ENCODE measurements at places on chromosomes 16 and 17.

GRCh38 chr17:4082136-4082924 lies 60.5 kb downstream of the ZZEF1 start:
- no peak for DNase-seq

- no peak for DNase-seq
These were observed 10.1 kb downstream of the GAS2L2 start for GRCh38 chr17:35742896-35743477.

GRCh38 chr16:85617948-85618347 lies 4.8 kb downstream of the GSE1 start:
- DNase-seq = no peak

DNA sequence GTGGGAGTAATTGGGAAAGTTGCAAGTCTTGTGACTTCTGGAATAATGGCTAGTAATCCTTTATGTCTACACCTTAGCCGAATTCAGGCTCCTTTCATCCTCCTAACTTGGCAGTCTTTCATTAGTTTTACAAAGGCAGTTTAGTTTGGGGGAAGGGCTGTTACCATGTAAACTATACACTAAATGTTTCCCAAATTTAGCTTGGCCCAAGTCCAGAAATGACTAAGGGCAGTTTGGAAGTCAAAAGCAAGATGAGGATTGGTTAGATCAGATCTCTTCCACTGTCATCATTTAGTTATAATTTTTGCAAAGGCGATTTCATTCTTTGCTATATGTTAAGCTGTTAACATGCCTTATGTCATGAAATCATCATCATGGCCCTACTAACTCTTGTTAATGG lies 115.4 kb upstream of the CACNG3 start:
- DNase-seq = no peak

GRCh38 chr17:22461460-22462145 lies 769.3 kb downstream of the KCNJ18 start:
- DNase-seq = no peak

GRCh38 chr17:7620835-7621234 lies 6.1 kb upstream of the FXR2 start:
- DNase-seq = no peak

GRCh38 chr16:49452108-49452507 lies 78.5 kb downstream of the C16orf78 start:
- DNase-seq = no peak

GRCh38 chr17:29567554-29568330 lies 759 bp upstream of the TP53I13 start:
- no peak for DNase-seq

GRCh38 chr17:61282377-61282776 lies 117.3 kb upstream of the TBX2 start:
- DNase-seq = no peak

DNA sequence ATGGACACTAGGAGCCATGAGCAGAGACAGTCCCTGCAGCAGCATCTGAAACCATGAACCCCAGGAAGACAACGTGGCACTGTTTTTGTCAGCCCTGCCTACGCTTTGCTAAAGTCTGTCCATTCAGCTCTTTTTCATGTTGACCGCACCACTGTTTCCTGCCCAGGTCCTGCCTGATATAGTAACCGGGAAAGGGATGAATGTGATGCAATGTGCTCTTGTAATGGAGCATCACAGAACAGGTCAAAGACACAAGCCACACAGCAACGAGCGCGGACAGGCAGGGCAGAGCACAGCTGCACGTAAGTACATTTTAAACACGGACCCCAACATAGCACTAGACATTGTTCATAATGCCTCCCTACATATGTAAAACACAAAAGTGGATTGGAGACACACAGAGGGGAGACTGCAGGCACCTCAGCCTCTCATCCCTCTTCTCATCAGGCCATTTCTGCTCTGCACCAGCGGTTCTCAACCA lies 16.9 kb upstream of the TNFRSF13B start:
- DNase-seq = no peak

DNA sequence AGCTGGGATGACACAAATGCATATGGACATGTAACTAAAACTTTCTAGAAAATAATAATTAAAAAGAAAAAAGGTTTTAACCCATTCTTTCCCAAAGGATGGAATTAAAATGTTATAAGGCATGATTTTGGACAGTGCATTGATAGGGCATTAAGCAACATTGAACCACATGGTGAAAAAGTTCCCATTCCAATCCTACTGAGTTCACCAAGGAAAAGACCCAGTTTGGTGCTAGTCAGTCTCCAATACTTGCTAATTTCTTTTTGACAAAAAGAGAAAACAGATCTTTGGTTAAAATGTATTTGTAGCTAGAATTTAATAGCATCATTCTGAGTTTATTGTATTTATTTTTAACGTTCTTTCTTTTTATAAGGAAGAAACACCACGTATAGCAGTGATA lies 28.1 kb downstream of the EMP2 start:
- no peak for DNase-seq

- DNase-seq = no peak
These were observed 10.8 kb downstream of the SSH2 start for GRCh38 chr17:29918922-29919856.

DNA sequence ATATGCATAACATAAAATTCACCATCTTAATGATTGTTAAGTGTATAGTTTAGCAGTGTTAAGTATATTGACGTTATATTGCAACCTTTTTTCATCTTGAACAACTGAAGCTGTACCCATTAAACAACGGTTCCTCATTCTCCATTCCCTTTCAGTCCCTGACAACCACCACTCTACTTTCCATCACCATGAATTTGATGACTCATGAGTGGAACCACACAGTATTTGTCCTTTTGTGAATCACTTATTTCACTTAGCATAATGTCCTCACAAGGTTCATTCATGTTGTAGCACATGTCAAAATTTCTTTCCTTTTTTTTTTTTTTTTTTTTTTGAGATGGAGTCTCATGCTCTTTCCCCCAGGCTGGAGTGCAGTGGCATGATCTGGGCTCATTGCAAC lies 46.0 kb downstream of the HOXB1 start:
- DNase-seq = no peak

GRCh38 chr16:57474671-57475661 lies 11.3 kb downstream of the DOK4 start:
- no peak for DNase-seq

GRCh38 chr17:2214929-2215615 lies 88.5 kb downstream of the SMG6 start:
- no peak for DNase-seq

Measured in caudate nucleus (tissue), 63 donors.